ENCODE measurements at places on chromosomes 6 and 20.
A peak's percentile ranks its signal among the peaks of the same experiment; 100 is the strongest.

DNA sequence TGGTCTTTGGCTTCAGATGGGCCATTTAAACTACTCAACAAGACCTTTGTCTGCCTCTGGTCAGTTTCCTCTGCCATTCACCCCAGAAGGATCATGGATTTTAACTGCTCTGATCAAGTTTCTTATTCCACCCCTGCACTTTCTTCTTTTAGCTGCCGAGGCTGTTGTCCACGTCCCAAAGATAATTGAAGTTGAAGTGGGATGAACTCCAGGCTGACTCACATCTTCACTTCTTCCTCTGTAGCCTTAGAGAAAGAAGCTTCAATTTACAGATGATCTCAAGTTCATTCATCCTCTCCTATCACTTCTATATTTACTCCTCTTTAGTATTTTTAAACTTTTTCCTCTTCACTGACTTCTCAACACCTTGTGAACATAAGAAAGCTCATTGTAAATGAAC is 651.6 kb downstream of the UTRN start:
- no peak for DNase-seq

DNA sequence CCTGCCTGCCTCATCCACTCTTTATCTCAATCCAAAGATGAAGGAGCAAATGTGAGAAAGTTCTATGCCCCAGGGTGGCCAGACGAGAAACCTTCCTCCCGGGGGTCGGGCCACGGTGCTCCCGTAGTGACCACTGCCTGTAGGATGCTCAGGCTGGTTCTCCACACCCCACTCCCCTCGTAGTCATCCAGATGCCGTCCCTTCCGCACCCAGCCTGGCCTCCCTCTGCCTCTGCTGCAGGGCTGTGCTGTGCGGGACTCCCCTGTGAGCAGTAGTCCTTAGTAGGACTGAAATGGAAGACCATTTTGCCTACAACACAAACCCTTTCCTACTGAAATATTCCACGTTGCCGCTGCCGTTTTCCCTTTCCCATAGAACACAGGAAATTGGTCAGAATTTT is 2.0 kb downstream of the TMC2 start:
- no peak for DNase-seq

DNA sequence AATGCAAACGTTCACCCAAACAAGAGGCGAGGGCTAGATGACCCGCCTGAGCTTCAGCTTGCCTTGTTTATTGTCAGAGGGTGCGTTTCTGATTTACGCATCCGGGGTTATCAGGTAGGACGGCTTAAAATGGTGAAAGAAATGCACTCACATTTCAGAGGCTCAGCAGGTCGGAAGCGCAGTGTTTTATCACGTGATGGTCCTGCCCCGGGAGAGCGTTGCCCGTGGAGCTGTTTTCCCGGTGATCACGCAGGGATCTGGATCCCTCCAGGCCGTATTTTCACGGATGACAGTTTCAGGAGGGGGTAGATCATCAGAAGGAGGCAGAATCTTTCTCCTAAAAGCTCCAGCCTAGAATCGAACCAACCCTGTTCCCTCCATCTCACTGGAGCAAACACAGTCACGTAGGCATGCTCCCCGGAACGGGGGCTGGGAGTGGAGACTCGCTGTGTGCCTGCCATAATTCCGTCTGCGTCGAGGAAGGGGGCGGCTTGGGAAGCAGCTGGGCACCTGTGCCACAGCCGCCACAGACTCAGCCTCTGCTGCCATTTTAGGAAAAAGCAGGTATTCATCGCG is 121.7 kb downstream of the SMOC2 start:
- DNase-seq = no peak

- DNase-seq = peak; percentile 90
Measured at GRCh38 chr6:151240036-151240685, 394 bp downstream of the AKAP12 start.

GRCh38 chr6:87498048-87498447 is 25.3 kb downstream of the SLC35A1 start:
- DNase-seq = no peak

DNA sequence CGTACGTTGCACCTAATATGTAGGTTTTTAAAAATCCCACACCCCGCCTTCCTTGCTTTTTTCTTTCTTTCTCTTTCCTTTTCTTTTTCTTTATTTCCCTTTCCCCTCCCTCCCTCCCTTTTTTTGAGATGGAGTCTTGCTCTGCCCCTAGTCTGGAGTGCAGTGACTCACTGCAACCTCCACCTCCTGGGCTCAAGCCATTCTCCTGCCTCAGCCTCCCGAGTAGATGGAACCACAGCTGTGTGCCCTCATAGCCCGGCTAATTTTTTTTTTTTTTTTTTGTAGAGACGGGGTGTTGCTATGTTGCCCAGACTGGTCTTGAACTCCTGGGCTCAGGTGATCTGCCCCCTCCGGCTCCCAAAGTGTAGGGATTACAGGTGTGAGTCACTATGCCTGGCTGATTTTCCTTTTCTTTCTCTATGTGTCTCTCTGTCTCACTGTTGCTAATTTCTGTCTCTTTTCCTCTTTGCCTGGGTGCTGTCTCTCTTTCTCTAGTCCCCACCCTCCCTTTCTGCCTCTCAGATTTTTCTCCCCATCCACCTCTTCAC is 61.2 kb downstream of the SRC start:
- DNase-seq = no peak

GRCh38 chr6:116127771-116128493 is 2.0 kb upstream of the COL10A1 start:
- no peak for DNase-seq

- DNase-seq = no peak
Measured at GRCh38 chr6:12622566-12622965, 94.0 kb upstream of the PHACTR1 start.

DNA sequence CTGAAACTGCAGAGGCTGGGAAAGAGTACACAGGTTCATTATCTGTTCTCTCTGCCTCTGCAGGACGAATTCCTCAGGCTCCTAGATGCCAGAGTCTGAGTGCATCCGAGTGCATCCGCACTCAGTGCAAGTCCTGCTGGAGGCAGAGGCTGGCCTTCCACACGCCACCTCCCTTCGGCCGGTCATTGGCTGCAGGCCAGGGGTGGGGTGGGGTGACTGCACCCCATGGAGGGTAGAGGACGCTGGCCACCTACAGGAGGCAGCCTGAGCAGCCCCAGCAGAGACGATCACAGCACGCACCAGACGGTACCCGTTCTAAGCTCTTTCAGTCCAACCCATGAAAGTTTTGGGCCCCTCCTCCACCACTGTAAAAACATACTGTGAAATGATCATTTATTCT is 11.7 kb downstream of the SFT2D1 start:
- DNase-seq = peak; percentile 36

DNA sequence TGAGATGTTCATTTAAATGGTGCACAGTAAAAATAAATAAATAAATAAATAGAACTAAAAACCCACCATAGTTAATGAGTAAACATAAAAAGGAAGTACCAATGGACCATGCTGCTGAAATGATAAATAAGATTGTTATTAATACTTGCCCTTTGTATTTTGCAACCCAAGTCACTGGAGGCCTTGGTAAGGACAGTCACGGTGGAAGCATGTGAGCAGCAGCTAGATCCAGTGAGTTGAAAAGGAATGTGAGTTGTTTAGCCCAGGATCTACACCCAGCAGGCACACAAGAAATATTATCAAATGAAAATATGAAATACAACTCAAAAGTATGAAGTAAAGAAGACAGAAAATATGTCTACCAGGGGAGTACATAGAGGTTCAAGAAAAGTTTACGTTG is 6.7 kb downstream of the LGSN start:
- DNase-seq = no peak

DNA sequence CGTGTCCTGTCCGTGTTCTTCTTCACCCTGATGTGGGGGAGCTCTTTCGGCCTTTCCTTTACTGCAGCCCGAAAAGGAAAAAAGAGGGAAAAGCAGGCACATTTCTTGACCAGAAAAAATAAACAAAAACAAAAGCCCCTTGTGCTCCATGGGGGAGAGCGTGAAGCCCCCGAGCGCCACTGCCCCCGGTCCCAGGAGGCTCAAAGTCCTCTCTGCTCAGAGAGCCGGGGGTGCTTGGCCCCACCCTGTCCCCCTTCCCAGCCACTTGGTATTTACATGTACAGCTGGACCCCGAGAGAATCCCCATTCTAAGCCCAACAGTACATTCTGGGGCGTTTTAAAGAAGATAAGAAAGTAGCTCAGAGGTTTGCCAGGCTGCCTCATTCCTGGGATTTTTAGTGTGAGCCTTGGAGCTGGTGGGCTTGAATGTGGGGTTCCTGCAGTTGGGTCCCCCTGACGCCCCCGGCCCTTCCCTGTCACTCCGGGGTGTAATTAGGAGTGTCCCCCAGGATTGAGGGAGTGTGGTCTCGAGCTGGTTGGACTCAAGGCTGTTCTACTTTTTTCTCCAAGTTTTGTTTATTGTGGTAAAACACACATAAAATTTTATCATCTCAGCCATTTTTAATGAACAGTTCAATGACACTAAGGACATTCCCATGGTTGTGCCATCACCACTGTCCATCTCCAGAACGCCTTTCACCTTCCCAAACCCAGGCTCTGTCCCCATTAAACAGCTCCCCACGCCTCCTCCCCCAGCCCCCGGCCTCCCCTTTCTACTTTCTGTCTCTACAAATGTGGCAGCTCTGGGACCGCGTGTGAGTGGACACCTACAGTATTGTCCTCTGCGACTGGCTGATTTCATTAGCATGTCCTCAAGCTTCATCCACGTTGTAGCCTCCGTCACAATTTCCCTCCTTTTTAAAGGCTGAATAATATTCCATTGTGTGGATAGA is 55.7 kb upstream of the BHLHE23 start:
- DNase-seq = no peak

- peak; percentile 70 for DNase-seq
Measured at GRCh38 chr6:27806981-27807440, 105.2 kb downstream of the OR2B2 start.

- DNase-seq = no peak
Measured at GRCh38 chr6:804317-804716, 111.4 kb upstream of the EXOC2 start.

DNA sequence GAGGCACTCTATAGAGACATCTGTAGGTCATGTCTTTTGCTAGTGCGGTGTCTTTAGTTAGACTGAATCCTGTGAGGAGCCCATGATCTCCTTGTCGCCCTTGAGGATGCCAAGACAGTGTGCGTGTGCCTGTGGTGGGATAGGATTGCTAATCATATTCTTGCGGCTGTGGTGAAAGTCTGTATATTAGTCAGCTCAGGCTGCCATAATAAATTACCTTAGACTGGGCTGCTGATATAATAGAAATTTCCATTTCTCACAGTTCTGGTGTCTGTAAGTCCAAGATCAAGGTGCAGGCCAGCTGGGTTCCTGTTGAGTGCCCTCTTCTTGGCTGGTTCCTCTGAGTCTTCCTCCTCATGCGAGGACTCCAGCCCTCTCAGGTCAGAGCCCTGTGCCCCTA is 141.2 kb downstream of the JARID2 start:
- DNase-seq = no peak

DNA sequence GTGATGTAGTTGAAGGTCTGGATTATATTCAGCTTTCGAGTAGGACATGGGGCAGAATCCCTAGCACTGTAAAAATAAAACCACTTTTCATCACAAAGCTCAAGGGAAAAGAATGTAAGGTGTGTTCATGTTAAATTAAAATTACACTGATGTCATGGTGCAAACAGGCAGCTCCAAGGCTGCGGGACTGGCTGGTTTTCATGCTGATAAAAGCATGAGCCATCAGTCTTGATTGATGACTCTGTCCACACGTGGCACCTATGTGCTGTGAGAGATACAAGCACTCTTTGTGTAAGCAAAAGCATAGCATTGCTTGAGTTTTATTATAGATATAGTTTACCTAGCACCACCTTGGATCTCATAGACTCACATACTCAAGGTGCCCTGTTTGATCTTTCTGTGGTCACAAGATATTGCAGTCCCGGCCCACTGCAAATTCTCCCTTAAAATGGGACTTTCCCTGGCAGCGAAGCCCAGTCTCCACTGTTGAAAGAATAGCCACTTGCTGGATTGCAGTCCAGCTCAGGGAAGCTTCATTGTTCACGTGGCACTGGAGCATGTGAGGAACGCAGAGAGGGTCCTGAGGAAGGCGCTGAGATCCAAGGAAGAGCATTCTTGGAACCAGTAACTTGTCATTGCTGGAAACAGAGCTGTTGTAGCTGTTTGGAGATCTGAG is 90.6 kb downstream of the TIAM2 start:
- DNase-seq = no peak

GRCh38 chr6:24901698-24902328 is 33.9 kb downstream of the RIPOR2 start:
- DNase-seq = no peak

GRCh38 chr20:63702036-63702665 is 5.6 kb downstream of the ARFRP1 start:
- DNase-seq = no peak
